ENCODE measurements at places on chromosomes 3 and 15. TPM values are rescaled to one million over a fixed set of nuclear protein-coding genes. Genes with fewer than 3 reads are reported as not detected.

The LRTM1 gene
- total RNA-seq = not detected

The TRIM59 gene
- 3.2 TPM for total RNA-seq

The RAD51 gene
- total RNA-seq = 6.2 TPM

The SYNPR gene
- 0.36 TPM for total RNA-seq

The C3orf49 gene
- not detected for total RNA-seq

GRCh38 chr3:183775781-183776180, 49.6 kb downstream of the MAP6D1 start:
- DNase-seq = no peak

DNA sequence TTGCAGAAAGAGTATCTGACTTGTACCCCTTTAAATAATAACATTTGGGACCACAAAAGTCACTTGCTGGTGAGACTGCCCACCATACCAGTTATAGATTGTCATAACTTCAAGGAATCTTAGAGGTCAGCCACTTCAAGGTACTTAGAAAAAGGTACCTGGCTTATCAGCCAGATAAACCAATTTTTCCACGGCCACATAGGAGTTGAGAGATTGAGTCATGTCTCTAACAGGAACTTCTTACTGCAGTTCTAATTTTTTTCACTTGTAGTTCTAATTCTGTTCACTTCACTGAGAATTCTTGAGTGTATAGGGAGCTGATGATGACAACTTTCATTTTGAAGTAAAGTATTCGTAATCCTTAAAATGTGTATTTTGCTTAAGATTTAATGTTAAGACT, 317.1 kb upstream of the CBLB start:
- no peak for DNase-seq

DNA sequence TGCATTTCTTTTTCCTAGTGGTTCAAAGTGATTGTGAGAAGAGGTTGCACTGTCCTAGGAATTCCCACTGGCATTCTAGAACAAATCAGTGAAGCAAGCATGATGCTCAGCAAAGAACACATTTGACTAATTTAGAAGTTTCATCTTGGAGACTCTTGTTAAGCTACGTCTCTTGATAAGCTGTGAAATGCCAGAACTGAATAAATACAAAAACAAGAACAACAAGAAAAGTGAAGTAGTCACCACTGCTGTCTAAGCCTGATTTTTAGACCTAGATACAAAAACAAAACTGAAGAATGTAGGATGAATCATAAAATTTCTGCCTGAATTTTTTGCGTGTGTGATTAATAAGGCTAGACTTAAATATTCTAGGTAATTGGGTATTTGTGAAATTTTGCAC, 1162.4 kb downstream of the TUSC7 start:
- DNase-seq = no peak

DNA sequence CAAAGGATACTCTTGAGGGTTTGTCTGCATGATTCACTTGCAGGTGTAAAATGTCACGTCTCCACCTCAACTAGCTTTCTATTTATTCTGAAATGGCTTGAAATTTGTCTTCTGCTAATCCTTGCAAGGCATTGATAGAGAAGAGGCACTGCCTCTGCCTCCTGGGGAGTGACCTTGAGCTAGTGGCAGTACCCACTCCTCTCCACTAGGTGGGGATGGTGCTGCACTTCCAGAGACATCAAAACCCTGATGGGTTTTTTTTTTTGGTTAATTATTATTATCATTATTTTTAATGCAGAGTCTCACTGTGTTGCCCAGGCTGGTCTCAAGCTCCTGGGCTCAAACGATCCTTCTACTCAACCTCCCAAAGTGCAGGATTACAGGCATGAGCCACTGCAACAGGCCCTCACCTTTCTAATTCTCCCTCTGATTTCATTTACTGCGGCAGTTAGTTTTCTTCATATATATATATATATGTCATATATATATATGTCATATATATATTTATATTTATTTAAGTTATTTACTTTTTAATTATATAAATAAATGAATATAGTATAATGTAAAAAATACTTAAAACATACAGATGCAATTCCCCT, 117.6 kb upstream of the EIF1B start:
- DNase-seq = peak; percentile 69
